ENCODE measurements at places on chromosomes 5 and 9.

DNA sequence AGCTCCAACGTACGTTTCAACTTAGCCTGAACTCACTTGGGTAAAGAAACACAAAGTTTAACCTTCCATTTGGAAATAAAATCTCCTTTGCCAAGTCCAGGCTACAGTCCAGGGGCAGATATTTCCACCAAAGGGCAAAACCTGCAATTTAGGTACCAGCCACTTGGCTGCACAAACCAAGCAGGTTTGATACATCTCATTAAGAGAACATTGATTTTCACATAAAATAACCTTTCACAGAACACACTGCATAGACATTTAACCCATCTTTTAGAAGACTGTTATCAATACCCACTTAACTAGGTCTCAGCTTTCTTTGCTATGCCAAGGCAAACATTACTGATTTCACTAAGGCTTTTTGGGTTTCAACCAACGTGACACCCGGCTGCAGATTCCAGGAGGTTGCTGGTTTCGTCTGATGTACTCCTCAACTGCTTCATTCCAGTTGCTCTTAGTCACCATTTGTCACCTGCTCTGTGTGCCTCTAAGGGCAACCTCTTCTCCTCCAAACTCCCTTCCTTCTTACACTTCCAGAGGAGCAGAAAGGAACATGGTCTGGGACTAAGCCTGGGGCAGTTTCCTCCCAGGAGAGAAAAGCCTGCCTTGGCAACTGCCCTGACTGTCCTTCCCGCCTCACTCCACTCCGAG, 67.1 kb downstream of the EPB41L4B start:
- DNase-seq, result no peak

DNA sequence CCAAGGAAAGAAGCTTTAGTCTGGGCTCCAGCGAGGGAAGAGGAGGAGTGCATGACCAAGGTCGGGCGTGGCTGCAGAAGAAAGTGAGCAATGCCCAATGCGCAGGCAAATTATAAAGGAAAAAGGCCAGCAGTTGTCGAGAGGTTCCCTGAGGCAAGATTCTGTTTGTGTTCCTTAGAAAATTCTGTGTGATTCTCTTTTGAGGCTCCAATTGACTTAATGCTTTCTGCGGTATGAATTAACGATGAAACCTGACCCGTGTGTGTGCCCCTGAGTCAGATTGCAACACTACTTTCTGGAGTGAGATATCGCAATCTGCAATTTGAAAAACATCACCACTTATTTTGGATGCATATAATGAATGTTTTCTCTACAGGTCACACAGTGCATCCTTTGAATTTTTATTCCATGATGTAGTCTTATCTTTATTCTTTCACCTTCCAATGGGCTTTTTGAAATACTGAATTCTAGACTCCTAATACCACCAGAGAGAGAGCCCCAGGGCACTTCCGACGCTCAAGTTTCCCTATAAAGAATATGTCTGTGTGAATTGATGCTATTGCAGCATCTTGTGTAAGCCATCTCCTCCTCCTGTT, 117.9 kb upstream of the IL6ST start:
- no peak for DNase-seq

- no peak for DNase-seq
Observed at GRCh38 chr5:144142824-144143162, 27.7 kb downstream of the YIPF5 start.

GRCh38 chr5:171081319-171081718, 219.5 kb downstream of the RANBP17 start:
- no peak for DNase-seq

DNA sequence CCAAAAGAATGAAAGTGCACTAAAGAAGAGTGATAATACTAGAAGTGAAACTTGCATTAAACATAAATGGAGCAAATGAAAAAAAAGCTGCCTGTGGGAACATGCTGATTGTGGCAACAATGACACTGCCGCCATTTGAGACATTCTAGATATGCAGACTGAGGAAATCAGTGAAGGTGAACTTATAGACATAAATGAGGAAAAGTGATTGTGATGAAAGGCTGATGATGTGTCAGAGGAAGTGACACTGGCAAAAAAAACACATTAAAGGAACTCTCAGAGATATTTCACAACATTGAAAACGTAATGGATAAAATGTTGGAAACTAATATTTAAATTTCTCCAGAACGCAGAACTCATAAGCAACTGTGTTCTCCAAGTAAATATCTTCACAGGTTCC, 1.2 kb downstream of the ERCC8 start:
- no peak for DNase-seq

GRCh38 chr5:139017624-139018023, 142.5 kb upstream of the LRRTM2 start:
- no peak for DNase-seq

DNA sequence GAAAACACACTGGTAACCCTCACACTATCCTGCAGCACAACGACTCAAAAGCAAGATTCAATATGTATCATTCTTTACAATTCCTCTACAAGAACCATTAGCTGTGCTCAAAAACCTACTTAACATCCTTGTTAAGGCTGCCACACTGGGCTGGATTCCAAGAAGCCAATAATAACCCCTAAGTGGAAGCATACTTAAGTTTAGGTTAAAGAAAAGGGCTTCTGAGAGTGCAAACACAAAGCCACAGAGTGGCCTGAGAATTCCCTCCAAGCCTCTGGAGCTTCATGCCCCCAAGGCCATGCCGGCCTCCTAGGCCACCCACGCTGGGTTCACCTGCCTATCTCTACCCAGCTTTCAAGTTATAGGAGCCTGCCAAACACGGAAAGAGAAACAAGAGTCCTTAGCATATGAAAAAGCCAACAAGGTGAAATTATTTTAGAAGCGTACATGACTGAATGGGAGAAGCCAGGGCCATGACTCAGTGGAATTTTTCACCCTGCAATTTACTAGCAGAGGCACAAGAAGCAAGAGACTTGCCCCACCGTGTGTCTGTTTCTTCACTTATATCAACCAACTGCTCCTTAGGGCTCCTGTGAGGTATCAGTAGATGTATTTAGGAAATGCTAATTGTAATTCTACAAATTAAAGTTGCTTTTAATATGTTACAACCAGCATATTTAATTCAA, 293.0 kb downstream of the SPOCK1 start:
- DNase-seq, result no peak

- no peak for DNase-seq
Observed at GRCh38 chr5:159825551-159826051, 90.7 kb upstream of the ADRA1B start.

DNA sequence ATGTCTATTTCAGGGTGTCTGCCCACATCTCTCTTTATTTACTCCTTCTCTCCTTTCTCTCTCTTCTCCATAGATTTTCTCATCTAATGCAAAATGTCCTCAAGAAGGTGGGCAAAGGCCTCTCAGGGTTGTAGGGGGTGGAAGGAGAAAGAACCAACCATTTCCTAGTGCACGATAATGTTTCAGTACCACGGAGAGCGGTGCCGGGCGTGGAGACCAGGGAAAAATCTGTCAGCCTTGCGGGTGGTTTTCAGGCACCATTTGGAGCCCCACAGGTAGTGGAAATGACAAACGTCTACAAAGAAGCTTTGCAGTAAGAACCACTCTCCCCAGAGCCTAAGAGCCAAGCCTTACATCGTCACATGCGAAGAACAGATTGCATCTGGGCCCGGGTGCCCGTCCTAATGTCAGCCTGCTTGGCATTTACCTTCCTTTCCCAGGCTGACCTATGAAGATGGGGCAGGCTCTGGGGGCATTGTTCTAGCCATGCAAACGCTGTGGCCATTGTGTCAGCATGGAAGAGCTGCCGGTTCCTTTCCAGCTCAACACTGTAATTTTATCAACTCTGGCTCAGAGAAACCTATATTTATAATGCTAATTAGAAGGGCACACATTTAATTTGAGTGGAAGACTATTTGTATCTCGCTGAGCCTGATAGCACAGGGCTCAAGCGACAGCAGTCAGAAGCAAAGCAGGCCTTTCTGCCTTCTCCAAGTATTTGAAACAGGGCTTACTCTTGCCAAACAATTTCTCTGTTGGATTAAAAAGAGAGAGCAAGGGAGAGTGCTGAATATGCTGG, 430.1 kb upstream of the WWC1 start:
- DNase-seq, result no peak

DNA sequence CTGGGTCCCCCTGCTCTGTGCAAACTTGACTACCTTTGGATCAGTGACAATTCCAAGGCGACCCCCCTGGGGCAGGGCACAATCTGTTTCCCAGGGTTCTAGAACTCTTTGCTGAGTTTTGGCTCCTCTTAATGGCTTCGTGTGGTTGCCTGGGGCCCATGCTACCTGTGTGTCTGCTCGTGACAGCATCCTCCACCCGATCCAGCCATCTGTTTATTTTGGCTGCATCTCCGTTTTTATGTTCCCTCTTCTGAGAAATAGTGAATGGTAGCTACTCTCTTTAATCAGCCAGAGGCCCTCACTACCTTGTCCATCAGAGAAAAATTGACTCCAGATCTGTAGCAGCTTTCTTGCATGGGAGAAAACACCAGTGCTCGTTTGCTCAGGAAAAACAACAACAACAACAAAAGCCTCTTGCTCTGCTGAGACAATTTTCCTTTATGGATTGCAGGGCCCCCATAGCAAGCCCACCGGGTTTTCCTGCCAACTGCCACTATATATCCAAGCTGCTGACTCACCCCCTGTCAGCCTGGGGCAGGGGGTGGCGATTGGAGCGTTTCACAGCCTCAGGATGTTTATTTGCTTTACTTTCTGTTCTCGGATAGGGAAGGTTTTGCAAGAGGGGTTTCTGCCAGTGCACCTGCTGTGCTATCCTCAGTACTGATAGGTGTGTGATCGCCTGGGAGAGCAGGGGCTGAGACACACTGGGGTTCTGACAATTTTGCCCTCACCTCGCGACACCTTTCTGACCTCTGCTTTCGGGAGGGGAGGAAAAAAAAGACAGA, 607.8 kb downstream of the BNC2 start:
- no peak for DNase-seq

DNA sequence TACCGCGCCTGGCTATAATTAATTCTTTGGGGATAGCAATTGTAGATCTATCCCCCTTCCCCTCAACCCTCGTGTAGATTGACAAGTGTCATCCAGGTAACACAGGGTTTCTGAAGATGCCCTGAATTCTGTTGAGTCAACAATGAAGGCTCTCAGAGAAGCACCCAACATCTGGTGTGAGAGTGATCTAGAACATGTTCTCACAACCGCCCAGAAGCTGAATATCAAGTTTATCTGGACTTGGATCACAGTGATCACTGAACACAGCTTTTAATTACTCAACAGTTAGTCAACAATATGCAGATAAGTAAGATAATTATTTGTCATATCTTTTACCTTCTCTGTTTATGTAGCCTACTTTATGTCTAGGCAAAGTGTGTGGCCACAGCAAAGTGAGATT, 204.2 kb upstream of the RGMB start:
- DNase-seq, result no peak

- no peak for DNase-seq
Observed at GRCh38 chr5:143397302-143398052, 6.0 kb downstream of the NR3C1 start.

GRCh38 chr5:26749829-26750228, 288.6 kb downstream of the CDH9 start:
- DNase-seq, result no peak

DNA sequence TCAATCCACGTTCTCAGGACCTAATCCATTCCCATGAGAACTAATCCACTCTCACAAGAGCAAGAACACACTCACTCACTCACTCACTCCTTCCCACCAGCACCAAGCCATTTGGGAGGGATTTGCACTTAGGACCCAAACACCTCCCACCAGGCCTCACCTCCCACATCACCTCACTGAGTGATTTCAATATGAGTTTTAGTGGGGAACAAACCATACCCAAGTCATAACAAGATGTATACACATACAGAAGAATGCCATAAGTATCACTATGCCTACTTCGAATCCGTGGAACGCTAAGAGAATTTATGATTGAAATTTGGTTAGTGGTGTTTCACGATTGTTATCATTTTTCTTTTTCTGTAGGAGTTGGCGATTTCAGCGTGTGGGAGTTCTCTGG, 29.3 kb upstream of the CTSL start:
- no peak for DNase-seq

DNA sequence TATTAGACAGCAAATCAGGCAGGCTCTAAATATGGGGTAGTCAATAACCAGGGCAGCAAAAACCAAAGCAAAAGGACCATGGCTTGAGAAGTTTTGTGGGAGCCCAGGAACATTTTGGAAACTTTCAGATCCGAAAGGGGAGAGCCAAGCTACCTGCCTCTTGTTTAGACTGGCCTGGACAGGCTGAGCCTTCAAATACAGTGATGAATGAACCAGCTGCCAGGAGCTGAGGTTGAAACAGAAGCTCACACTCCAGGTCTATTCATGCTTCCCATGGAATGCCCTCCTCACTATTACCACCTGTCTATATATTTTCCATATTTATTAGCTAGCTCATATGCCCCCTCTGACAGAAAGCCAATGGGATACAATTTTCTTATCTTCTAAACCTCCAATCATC, 150.8 kb upstream of the SLC44A1 start:
- DNase-seq, result no peak

DNA sequence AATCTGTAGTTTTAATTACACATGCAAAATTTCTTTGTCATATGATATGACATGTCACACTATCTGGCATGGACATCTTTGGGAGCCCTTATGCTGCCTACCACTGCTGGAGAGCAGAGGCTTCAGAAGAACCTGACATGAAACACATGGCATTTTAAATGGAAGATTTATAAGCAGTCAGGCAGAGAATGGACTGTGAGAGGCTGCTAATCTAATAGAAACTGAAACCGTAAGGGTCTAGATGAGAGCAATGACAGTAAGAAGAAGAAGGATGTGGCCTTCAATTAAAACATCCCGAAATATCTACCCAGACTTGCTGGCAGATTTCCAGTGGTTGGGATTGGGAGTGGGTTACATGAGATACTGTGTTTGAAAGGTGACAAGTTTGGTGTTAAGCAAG, 149.8 kb downstream of the MACIR start:
- no peak for DNase-seq

- no peak for DNase-seq
Observed at GRCh38 chr5:139901251-139901575, 105.6 kb downstream of the PSD2 start.

DNA sequence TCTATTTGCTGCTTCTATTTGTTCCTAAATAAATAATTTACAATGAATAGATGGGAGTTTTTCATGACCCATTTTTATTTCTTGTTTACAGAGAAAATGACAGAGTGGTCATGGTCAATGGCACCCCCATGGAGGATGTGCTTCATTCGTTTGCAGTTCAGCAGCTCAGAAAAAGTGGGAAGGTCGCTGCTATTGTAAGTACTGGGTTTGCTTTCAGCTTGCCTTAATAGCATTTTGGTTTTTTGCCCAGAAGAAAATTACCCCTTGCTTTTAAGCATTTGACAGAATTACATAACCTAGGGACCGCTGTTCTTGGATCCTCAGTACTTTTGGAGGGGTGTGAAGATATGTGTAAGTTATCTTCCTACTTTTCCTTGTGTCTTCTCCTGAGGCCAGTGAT, 44.1 kb downstream of the TJP2 start:
- no peak for DNase-seq

DNA sequence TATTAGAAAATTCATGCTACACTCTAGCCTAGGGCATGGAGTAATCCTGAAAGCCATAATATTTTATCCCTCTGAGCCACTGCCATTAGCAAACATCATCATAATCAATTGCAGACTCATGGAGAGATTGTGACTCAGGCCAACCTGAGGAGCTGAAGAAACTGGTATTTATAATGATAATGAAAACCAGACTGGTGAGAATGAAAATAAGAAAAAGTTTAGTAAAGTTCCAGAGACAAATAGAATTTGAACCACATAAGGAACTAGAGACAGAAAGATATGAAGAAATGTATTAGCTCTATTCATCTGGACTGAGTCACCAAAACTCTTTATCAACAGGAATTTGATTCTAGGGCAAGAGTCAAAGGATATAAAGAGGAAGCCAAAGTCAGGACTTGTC, 158.7 kb downstream of the DRD1 start:
- no peak for DNase-seq
